ENCODE measurements at places on chromosomes 13 and 19.

GRCh38 chr13:109698779-109699178 is 87.6 kb downstream of the IRS2 start:
- DNase-seq: no peak

GRCh38 chr13:101572456-101572855 is 120.0 kb downstream of the ITGBL1 start:
- DNase-seq: no peak

DNA sequence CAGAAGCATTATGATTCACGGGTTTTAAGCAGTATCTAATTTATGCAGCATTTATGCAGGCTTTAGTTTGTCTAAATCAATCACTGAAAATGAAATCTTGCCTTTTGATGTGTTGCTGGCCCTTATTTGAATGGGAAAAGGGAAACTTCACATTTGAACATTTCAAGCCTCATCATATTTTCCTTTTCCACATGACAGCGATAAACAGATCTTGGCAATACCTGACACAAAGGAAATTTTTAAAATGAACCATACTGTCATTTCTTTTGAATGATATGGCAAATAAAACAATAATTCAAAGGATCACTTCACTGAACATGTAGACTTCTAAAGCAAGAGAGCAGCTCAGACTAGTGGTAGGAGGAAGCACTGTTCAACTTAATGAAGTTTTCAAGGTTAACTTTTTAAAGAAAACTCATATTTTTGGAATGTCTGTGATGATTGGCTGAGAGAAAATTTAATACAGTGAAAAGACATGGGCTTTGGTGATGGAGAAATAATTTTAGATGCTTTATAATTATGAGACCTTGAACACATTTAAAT is 198.1 kb downstream of the OXGR1 start:
- no peak for DNase-seq

DNA sequence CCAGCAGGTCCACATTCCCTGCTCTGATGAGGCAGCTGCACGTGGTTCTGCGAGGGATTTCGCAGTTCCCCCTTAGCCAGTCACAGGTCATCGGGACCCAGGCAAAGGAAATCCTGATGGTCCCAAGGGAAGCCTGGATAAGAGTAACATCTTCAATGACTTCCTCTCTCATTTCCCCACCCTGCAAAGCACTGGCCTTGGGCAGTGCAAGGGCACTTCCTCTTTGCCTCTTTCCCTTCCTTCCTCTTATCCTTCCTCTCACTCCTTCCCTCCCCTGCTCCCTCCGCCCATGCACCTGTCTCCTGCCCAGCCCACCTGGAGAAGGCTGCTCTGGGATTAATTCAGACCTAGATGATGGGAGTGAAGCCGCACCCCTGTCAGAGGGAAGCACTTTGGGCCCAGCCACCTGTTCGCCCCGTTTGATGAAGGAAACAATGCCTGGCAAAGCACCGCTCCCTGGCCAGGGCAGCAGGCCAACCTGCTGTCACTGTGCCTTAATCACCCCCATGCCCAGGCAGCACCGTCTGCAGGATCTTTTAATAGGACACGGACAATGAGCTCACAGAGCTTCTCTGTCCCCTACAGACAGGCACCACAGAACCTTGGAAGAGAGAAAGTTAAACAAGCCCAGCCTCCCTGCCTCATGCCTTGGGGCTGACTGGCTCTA is 113.5 kb upstream of the PABPC3 start:
- peak; percentile 62 for DNase-seq

- no peak for DNase-seq
Observed at GRCh38 chr13:113364901-113365582, 1.1 kb upstream of the GRTP1 start.

- peak; percentile 81 for DNase-seq
Observed at GRCh38 chr13:96053003-96053703, at the start of gene UGGT2. Gene UGGT2 (minus strand): TSS chr13:96053401. CDS start chr13:96053312, 89 bp downstream.

GRCh38 chr19:35904311-35905068 is 2.2 kb downstream of the HCST start:
- no peak for DNase-seq

DNA sequence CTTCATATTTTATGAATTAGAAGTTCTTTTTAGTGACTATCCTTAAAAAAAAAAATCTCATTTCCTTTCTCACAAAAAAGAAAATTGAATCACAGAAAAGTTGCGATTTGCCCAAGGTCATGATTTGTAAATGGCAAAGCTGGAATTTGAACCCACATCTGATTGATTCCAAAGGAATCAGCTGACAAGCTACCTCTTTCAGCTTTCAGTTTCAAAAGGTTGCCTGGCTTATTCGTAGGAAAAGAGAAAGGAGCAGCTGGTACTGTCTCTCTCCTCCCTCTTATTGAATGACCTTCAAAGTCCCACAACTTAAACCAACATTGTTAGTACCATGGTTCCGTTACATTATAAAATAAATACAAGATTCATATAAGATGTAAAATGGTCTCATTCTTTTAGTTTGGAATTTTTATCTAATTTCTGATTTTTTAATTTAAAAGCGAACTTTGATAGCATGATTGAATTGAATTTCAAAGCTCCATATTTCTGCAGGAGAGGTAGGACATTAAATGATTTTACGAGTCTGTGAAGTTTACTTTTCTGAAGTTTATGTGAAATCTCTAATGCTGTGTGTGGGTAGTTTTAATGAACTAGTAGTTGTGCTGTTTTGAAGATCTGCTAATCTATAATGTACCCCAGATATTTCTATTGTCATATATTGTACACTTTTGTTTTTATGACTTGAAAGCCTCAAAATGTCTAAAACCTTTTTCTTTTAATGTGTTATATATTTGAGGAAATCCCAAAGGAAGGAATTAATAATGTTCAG is 18.5 kb upstream of the KCTD4 start:
- DNase-seq: no peak

Measured in DMS153 (cell line).